Mesothelial cell of epicardium (in vitro differentiated cells): ENCODE measurements at places on chromosomes 5 and 9. TPM values are rescaled to one million over a fixed set of nuclear protein-coding genes. Genes with fewer than 3 reads are reported as not detected.

SHISAL2B gene
- not detected in 3 replicates for total RNA-seq

FAM240B gene
- total RNA-seq: not detected in 3 replicates

DNA sequence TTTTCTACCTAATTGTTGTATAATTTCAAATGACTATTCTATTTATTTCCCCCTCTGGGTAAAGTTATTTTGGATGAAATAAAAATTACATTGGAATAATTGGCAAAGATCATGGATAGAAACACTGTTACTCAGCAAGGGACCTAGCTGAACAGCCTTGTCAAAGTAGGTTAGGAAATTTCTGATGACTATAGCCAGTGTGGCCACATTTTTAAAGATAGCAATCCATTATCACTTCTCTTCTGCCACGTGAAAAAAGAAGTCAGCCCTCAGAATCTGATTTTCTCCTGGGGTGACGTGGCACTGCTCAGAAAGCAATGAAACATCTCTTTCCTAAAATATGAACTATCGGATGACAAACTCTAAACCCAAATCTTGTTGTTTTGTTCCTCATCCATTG lies 784.2 kb upstream of the RIOK2 start:
- H3K36me3 ChIP-seq: no peaks in the 10 kb centered on the region
- no peak overlapping the region for H3K27ac ChIP-seq
- DNase-seq: no peak
- H3K27me3 ChIP-seq: peaks cover 2% of the 10 kb centered on the region
- H3K4me1 ChIP-seq: no peaks in the 10 kb centered on the region

ESM1 gene
- 0.23 to 0.40 TPM in 2 of 3 replicates, not detected in the other for total RNA-seq

- no peaks in the 10 kb centered on the region for H3K27me3 ChIP-seq
- H3K27ac ChIP-seq: no peak overlapping the region
- H3K4me3 ChIP-seq: no peak overlapping the region
- H3K36me3 ChIP-seq: peaks cover 2% of the 10 kb centered on the region
Measured at GRCh38 chr9:76445976-76446375, 13.0 kb upstream of the GCNT1 start.

GRCh38 chr5:125683669-125684068 lies 739.5 kb upstream of the GRAMD2B start:
- no peaks in the 10 kb centered on the region for H3K27me3 ChIP-seq
- peaks cover 7% of the 10 kb centered on the region for H3K36me3 ChIP-seq
- H3K4me1 ChIP-seq: peaks cover 32% of the 10 kb centered on the region
- DNase-seq: no peak

GRCh38 chr5:56148453-56148971 lies 84.6 kb downstream of the ANKRD55 start:
- H3K27ac ChIP-seq: peak overlapping the region; percentile 81
- H3K36me3 ChIP-seq: no peaks in the 10 kb centered on the region
- H3K4me1 ChIP-seq: peaks cover 30% of the 10 kb centered on the region
- H3K27me3 ChIP-seq: no peaks in the 10 kb centered on the region
- DNase-seq: no peak

TNFSF8 gene
- total RNA-seq: not detected in 3 replicates

GRCh38 chr5:164885179-164885578 lies 1379.8 kb downstream of the MAT2B start:
- DNase-seq: no peak
- no peaks in the 10 kb centered on the region for H3K36me3 ChIP-seq
- no peak overlapping the region for H3K27ac ChIP-seq
- H3K4me3 ChIP-seq: no peak overlapping the region

DNA sequence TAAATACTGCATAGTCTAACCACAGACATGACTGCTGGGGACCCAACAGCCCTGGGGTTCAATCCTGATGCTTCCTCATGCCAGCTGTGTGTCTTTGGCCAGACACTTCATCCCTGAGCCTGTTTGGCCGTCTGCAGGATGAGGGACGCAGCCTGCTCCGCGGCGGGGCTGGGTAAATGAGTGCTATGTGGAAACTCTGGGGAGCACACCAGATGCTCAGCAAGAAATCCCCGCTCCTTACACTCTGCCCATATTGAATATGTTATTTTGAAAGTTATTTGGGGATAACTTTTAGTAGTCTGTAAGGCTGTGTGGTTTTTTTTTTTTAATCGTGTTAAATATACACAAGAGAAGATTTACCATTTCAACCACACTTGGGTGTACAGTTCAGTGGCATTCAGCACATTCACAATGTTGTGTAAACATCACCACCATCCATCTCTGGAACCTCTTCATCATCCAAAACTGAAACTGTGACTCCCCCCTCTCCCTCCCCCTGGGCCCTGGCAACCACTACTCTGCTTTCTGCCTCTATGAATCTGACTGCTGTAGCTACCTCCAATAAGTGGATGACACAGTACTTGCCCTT lies 42.7 kb downstream of the SH3PXD2B start:
- H3K27ac ChIP-seq: peak overlapping the region; percentile 93
- peaks cover 13% of the 10 kb centered on the region for H3K36me3 ChIP-seq
- peaks cover 28% of the 10 kb centered on the region for H3K4me1 ChIP-seq

GRCh38 chr5:775961-776861 lies 8.3 kb downstream of the ZDHHC11B start:
- peaks cover 16% of the 10 kb centered on the region for H3K27me3 ChIP-seq
- H3K27ac ChIP-seq: no peak overlapping the region
- H3K4me3 ChIP-seq: no peak overlapping the region
- H3K36me3 ChIP-seq: no peaks in the 10 kb centered on the region
- no peaks in the 10 kb centered on the region for H3K4me1 ChIP-seq

GRCh38 chr9:76859860-76860259 lies 46.1 kb downstream of the PRUNE2 start:
- H3K4me1 ChIP-seq: no peaks in the 10 kb centered on the region
- DNase-seq: no peak

DNA sequence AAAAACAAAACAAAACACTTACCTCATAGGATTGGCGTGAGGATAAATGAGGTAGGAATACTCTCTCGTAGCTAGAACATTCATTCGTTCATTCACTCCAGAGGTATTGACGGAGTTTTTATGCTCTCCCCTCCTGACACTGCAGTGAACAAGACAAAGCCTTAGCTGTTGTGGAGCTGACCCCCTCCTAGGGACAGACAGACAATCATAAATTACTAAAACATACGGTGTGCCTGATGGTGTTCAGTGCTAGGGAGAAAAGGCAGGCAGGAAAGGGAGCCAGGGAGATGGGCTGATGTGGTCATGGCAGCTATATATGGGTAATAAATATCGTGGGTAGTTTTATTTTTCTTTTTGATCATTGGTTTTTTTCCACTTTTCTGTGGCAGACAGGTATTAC lies 5.7 kb upstream of the BRD3 start:
- H3K36me3 ChIP-seq: peaks cover 3% of the 10 kb centered on the region
- DNase-seq: no peak
- no peak overlapping the region for H3K27ac ChIP-seq
- H3K4me3 ChIP-seq: no peak overlapping the region
- H3K4me1 ChIP-seq: peaks cover 1% of the 10 kb centered on the region
- H3K27me3 ChIP-seq: peaks cover 31% of the 10 kb centered on the region

GALNT12 gene
- total RNA-seq: 10.1 to 10.6 TPM (median 10.3 TPM) in 3 replicates

- H3K27ac ChIP-seq: peak overlapping the region; percentile 56
- no peak overlapping the region for H3K4me3 ChIP-seq
- peaks cover 8% of the 10 kb centered on the region for H3K36me3 ChIP-seq
- H3K4me1 ChIP-seq: peaks cover 23% of the 10 kb centered on the region
Measured at GRCh38 chr5:56253924-56254323, 20.8 kb upstream of the ANKRD55 start.

GABRA6 gene
- total RNA-seq: not detected in 3 replicates

NDOR1 gene
- 22.4 to 24.3 TPM (median 23.5 TPM) in 3 replicates for total RNA-seq

- H3K27me3 ChIP-seq: no peaks in the 10 kb centered on the region
- no peak for DNase-seq
- no peak overlapping the region for H3K4me3 ChIP-seq
- H3K36me3 ChIP-seq: no peaks in the 10 kb centered on the region
- H3K27ac ChIP-seq: peak overlapping the region; percentile 51
- peaks cover 29% of the 10 kb centered on the region for H3K4me1 ChIP-seq
Measured at GRCh38 chr5:113167985-113168384, 191.4 kb downstream of the DCP2 start.

DNA sequence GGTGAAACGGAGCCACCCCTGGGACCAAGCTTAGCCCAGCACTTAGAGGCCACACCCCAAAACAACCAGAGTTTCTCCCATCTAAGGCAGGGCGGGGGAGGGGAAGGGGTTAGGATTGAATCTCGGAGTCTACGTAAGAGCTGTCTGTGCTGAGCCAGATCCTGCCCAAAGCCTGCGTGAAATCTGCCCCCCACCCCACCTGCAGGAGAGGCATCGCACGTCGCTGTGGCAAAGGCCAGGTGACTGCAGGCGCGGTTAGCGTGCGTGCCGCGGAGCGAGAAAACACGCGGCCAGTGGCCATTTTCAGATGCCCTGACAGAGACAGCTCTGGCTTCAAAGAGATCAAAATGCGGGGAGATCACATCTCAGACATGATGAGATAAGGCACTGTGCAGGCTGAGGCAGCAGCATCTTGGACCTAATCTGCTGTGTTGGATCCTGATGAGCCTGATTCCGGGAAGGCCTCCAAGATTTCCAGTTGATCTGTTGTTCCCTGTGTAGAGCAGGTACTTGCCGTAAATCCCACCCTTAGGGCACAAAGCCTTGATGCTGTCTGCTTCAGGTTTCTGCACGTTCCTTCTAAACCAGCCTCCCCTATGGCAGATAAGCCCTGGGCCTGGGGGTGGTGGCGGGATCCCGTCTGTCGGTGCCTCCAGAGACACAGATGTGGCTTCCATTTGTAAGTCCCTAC lies 2.5 kb upstream of the QSOX2 start:
- H3K36me3 ChIP-seq: no peaks in the 10 kb centered on the region
- H3K4me3 ChIP-seq: no peak overlapping the region
- DNase-seq: no peak
- peaks cover 23% of the 10 kb centered on the region for H3K4me1 ChIP-seq

HK3 gene
- 0.18 to 0.60 TPM (median 0.29 TPM) in 3 replicates for total RNA-seq

ROR2 gene
- 36.7 to 41.0 TPM (median 39.7 TPM) in 3 replicates for total RNA-seq

DNA sequence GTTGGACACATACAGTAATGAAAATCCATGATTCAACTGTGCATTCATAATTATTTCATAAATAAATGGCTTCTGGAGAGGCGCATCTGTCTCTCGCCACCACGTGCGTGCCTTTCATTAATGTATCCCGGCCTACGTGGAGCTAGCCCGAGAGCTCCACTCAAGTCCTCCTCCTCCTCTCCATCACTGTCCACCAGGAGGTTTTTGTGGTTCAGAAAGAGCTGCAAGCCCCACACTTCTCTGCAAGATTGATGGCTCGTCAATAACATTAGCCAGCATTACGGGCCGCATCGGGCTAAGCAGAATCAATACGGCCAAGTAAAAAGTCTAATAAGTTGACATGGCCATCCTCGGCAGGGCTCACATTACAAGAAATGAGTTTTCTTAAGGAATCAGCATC lies 499.8 kb downstream of the BNC2 start:
- no peak overlapping the region for H3K4me3 ChIP-seq
- H3K27me3 ChIP-seq: peaks cover 1% of the 10 kb centered on the region
- H3K36me3 ChIP-seq: no peaks in the 10 kb centered on the region
- no peak overlapping the region for H3K27ac ChIP-seq
- DNase-seq: no peak
- H3K4me1 ChIP-seq: peaks cover 2% of the 10 kb centered on the region

GRCh38 chr5:133368916-133369783 lies 243.2 kb downstream of the FSTL4 start:
- H3K36me3 ChIP-seq: no peaks in the 10 kb centered on the region
- H3K4me3 ChIP-seq: no peak overlapping the region
- DNase-seq: no peak

FCHSD1 gene
- 48.6 to 52.0 TPM (median 51.5 TPM) in 3 replicates for total RNA-seq

GRCh38 chr5:174951151-174951780 lies 226.9 kb downstream of the MSX2 start:
- no peak overlapping the region for H3K27ac ChIP-seq
- no peaks in the 10 kb centered on the region for H3K4me1 ChIP-seq
- H3K36me3 ChIP-seq: no peaks in the 10 kb centered on the region
- H3K27me3 ChIP-seq: peaks cover 29% of the 10 kb centered on the region
- DNase-seq: peak; percentile 40
- no peak overlapping the region for H3K4me3 ChIP-seq

DNA sequence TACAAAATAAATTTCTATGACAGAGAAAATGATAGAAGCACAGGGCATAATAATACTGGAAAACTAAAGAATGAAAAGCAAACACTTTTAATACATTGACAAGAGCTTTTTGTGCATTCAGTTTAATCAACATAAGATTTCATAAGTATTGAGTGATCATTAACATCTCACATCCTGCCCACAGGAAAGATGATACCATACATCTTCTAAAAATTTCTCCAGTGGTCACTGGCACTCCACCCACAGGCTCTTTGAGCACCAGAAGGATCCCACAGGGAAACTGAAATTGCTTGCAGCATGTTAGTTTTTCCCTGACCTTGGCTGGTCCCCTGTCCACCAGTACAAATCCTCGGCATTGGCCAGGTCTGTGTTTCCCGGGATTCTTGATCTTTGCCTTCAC lies 186.0 kb downstream of the CEMIP2 start:
- no peak overlapping the region for H3K4me3 ChIP-seq
- H3K4me1 ChIP-seq: peaks cover 3% of the 10 kb centered on the region
- no peaks in the 10 kb centered on the region for H3K36me3 ChIP-seq
- DNase-seq: no peak

DNA sequence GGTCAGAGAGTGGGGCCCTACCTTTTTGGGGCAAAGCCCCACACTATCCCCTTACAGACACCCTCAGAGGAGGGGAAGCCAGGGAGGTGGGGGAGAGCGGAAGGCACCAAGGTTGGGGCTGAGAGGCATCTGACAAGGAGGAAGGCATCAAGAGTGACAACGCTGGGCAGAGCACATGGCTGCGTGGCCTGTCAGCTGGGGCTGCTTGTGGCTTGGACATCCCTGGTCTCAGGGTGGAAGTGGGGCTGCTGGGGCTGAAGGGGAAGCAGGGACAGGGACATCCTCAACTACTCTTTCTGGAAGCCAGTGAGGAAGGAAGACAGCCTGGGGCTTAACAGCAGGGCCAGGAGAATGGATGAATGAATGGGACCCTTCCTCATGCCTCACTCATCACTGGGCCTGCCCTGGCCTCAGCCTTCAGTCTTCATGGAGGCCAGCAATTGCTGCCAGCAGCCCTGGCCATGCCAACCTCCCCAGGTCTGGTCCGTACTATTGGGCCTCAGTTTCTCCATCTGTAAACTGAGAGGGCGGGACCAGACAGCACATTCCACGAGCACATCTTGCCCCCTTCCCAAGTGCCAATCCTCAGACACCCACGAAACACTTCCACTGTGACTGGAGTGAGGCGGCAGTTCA lies 993 bp upstream of the RALGDS start:
- H3K27ac ChIP-seq: peak overlapping the region; percentile 64
- H3K4me1 ChIP-seq: peaks cover 54% of the 10 kb centered on the region
- peak overlapping the region; percentile 41 for H3K4me3 ChIP-seq
- H3K36me3 ChIP-seq: no peaks in the 10 kb centered on the region
- DNase-seq: no peak

CARTPT gene
- total RNA-seq: not detected in 3 replicates

WHRN gene
- total RNA-seq: 25.5 to 28.2 TPM (median 27.5 TPM) in 3 replicates

SPAAR gene
- total RNA-seq: 0.14 to 0.47 TPM (median 0.27 TPM) in 3 replicates

- no peaks in the 10 kb centered on the region for H3K27me3 ChIP-seq
- H3K27ac ChIP-seq: peak overlapping the region; percentile 17
- DNase-seq: no peak
- H3K36me3 ChIP-seq: no peaks in the 10 kb centered on the region
- H3K4me1 ChIP-seq: peaks cover 23% of the 10 kb centered on the region
Measured at GRCh38 chr5:167804512-167805220, 486.8 kb upstream of the WWC1 start.
